ENCODE measurements at places on chromosomes 5 and 9.

GRCh38 chr5:122129306-122129705, at the start of gene ZNF474:
ZNF474 (plus strand) TSS chr5:122129546; CDS start chr5:122151991, 22,445 bp downstream.
- DNase-seq: no peak

DNA sequence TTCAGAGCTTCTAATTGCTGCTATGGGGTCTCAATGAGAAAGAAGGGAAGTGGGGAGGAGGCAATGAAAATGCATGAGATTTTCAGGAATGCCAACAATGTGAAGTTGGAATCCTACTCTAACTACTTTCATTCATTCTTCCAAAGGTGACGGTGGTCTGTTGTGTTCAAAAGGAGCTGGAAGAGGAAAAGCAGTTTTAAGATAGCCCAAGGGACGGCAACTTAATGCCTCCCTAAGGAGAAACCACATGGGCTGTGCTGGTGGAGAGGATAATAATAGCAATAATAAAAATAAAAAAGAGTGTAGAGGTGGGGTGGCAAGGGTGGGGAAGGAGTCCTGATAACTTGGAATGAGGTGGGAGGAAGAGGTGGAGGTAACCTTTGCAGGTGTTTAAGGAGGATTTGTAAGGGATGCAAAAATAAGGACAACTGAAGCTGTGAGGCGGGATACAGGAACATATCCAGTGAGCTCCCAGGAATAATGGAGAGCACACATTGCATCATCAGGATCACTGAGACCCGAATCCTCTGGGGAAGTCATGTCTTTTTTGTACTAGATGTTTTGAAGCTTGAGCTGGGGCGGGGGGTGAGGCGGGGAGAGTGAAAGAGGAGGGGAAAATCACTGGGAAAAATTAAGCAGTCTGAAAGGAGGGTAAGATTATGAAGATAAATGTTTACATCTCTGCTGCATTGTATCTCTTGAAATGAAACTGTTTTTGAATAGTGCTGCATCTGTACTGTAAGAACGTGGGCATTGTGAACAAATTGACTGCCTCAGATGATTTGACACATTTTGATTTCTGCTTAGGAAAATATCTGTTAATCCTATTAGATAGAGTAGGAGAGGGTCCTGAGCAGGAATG, 120.1 kb upstream of the TMEM161B start:
- DNase-seq: no peak

DNA sequence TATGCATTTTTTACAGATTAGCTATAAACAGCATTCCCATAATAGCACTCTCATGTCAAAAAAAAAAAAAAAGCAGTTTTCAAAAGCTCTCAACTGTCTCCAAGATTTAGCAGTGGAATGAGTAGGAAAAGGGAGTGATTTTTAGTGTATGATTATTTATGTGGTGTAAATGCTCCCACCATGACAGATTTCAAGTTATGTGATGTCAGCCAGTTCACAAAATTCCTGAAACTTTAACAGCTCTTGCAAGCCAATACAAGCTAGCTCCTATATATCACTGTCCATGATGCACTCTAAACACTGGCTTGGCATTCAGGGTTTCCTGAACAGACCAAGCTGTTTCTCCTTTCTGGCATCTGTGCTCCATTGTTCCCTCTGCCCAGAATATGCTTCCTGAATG, 7.9 kb upstream of the ANKDD1B start:
- DNase-seq: no peak

DNA sequence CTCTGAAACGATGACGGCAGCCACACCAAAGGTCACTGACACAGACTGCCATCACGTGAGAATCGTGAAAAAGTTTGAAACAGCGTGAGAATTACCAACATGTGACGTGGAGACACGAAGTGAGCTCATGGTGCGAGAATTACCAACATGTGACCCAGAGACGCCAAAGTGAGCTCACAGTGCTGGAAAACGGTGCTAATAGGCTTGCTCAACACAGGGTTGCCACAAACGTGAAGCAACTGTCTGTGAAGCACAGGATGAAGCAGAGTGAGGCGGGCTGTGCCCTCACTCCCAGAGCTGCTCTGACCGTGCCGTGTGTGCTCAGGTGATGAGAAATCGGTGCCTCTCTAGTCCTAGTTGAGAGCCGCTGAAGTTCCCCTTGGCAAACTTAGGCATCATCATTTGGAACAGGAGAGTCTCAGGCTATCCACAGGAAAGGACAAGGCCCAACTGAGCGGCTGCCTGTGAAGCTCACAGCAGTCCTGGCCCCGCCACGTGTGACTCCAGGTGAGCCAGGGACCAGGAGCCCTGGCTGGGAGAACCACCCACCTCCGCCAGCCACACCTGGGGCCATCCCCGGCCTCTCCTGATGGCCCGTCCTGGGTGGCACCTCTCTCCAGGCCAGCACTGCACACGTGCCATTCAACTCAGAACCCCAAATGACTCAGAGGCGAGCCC, 29.8 kb upstream of the SLC6A3 start:
- DNase-seq: no peak

GRCh38 chr9:110320651-110321445, 16.8 kb downstream of the TXNDC8 start:
- no peak for DNase-seq

DNA sequence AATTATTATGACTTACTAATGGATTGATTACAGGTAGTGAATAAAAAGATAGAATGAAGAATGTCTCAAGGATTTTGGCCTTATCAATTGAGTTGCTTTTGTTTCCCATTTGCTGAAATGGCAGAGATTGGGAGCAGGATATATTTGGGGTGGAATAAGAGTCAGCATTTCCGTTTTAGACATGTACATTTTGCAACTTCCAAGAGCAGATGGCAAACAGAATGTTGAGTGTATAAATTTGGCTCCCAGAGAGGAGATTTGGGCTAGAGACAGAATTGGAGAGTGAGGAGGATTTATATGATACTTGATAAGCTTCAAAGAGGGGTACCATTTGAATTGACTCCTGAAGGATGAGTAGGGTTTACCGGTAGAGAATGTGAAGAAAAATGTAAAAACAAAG, 437.9 kb upstream of the PAPPA start:
- DNase-seq: no peak

DNA sequence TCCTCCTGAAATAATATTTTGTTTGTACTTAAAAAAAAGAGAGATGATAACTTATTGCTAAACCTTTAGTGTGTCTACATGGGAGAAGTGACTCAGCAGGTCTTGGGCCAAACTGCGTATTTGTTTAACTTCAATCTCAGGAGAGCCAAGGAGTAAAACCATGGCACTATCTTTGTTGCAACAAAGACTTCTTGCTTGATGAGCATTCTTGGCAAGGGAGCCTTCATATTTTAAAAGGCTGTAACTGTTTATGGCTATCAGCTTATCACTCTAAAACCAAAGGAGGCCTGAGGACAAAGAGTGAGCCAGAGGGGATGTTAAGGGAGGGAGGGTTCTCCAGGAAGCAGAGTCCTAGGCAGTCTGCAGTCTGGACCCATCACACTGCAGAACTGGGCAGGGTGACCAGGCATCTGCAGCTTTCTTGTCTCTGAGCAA, 216.2 kb upstream of the S1PR3 start:
- DNase-seq: no peak

DNA sequence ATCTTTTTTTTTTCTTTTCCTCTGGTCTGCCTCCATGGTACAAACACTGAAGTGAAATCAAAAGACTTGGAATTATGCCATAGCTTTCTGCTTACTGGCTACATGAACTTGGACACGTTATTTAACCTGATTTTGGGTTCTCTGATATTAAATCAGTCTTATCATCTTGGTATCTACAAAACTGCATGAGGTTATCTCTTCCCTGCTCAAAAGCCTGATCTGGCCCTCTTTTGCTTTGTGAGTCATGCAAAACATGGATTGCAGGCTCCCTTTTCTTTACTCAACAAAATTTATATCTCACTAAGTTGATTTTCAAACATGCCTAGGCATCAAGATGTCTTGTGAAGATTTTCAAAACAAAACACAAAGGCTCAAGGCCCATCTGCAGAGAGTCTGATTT, 45.9 kb upstream of the FST start:
- DNase-seq: no peak

GRCh38 chr5:142213077-142213476, 104.5 kb downstream of the NDFIP1 start:
- no peak for DNase-seq

GRCh38 chr9:131239161-131239975, 36.9 kb downstream of the FAM78A start:
- no peak for DNase-seq

- no peak for DNase-seq
These were observed 3.0 kb upstream of the C9orf153 start for GRCh38 chr9:86262492-86262891.

DNA sequence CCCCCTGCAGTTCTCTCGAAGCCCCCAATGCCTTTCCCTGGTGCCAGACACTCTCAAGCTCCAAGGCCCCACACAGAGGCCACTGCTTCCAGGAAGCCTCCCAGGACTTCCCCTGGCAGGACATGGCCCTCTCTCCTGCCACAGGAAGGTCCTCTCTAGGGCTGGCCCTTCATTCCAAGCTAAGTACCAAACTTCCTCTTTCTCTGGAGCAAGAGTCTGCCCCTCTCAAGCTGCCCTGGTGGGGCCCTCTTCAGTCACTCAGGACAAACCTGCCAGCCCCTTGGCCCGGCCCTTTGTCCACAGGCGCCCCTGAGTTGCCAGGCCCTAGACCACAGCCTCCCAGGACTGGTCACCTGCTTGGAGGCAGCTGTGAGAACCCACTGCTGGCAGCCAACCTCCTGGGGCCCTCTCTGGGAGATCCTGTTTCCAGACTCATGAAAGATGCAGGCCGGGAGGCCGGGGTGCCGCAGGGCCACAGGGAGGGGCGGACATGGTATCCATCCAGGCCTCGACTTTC, 6.6 kb downstream of the NINJ1 start:
- no peak for DNase-seq

DNA sequence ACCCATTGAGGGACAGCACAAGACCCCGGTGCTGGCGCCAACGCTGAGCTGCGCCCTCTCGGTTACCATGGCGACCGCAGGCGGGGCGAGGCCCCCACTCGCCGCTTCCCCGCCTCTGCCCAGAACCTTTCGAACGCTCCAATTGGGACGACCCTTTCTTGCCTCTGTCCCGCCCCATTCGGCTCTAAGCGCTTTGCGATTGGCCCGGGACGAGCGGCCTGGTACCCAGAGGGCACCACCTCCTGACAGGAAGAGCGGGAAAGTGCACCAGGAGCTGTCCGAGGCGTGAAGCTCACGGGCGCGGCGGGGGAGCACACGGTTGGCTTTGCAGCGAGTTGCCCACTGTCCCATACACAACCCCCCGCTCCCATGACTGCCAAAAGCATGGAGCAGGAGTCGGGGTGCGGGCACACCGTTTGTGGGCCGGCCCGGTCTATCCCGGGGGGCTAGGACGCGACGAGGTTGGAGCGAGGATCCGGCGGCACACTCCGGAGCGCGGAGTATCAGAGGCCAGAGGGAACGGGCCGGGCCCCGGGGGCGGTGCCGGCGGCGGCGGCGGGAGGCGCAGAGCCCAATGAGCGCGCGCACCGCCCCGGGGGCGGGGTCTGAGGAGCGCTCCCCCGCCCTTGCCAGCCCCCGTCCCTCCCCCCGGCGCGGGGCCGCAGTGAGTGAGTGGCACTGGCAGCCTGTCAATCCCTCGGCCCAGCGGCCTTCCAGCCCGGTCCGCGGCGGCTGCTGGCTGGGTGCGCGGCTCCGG, 978 bp upstream of the PBX3 start:
- peak; percentile 95 for DNase-seq

GRCh38 chr5:83965441-83965840, 244.8 kb upstream of the HAPLN1 start:
- DNase-seq: no peak

DNA sequence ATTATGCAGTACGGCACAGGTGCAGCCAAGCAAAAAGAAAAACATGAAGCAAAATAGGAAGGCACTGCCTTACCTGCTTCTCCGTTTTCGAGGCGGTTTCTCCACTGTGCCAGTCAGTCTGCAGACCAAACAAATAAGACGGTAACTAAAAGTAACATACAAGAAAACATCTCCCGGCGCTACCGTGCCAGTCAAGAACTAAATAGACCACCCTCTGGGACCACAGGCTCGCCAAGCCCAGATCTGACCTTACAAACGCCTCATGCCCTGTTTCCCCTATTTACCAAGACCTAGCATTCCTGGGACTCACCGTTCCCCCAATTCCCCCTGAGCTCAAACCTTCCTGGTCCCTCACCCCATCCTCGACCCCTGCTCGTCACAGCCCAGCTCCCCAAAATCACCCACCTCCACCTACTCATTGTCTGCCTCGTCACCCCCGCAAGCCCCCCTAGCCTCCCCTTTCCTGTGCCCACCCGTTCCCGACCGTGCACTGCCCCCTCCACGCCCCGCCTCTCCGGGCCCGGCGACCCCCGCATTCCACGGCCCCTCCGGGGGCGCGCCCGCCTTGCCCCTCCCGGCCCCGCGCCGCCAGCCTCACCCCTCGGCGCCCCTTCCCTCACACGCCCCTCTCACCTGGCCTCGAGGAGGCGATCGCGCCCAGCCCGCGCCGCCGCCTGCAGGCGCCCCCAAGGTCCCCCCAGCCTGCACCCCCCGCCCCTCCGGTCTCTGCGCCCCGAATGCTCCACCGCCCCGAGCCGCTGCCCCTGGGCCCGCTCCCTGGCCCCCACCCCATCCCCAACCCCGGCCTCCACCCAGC, 560 bp downstream of the SCAI start:
- DNase-seq: peak; percentile 30

DNA sequence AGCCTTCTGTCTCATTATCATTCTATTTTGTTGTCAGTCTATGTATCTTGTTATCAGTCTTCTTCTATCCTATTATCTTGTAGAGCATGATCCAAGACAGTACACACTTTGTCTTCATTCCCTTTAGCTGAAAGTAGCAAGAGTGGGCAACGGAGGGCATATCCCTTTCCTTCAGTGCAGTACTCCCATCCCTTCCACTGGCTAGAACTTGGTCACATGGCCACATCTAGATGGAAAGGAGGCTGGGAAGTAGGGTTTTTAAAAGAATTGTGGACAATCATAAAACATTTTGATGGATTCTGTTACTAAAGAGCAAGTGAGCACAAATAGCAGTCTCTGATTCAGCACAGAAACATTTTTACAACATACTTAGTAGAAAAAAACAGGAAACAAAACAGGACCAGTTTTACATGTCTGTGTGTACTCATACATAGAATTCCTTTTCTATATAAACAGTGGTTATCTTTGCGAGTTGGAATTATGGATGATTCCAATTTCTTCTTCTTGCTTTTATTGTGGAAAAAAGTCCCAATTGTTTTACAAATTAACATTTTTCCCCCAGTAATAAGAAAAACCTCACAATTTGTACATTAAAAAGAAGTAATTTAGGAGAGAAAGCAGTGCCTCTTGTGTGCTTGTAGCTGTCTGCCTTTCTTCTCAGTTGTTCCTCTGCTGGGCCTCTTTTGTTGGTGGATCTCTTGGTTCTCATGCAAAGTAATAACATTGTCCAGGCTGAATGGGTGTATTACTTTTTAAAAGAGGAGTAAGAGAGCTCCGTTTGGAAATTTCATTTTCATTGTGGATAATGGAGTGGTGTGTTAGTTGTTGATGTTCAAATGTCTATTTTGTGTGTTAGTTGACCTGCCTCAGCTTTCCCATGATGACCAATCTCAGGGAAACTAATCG, 410.9 kb upstream of the TRPC7 start:
- no peak for DNase-seq

Measured in activated T-cell treated with anti-CD3 and anti-CD28 coated beads, Interleukin-2, amount 50 U/mL, for 48 hours (primary cell).